ENCODE measurements at places on chromosomes 4 and X.

- no peak for DNase-seq
Observed at GRCh38 chr4:81465406-81466340, 6.0 kb downstream of the RASGEF1B start.

DNA sequence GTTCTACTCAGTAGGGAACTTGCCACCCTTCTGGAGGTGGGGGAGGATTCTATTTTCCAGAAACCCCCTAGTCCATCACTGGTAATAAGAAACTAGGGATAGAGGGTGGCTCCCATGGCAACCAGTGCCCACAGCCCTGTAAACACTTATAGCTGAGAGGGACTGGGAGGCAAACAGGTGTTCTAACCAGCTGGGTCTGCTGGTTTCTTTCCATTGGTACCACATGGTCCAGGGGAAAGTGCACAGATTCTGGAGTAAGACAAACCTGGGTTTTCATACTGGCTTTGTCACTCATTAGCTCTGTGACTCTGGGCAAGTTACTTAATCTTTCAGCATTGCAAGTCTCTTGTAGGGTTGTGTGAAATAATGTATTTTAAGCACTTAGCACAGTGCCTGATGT, 26.9 kb downstream of the IGSF1 start:
- DNase-seq: no peak

DNA sequence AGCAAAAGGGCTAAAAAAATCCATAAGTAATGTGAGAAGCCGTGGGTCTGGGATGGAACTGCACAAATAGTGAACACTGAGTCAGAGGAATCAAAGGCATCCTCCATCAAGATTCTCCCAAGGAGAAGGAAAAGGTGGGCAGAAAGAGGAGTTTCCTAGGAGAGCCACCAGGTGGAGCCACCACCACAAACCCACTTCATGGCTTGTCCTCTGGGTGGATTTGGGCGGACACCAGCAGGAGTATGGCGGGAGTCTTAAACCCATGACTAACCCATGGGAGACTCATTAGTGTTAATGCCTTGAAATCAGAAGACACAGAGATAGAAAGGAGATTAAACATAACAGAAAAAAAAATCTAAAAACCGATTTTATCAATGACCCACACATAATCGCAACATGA, 147.7 kb downstream of the SH3KBP1 start:
- peak; percentile 25 for DNase-seq

DNA sequence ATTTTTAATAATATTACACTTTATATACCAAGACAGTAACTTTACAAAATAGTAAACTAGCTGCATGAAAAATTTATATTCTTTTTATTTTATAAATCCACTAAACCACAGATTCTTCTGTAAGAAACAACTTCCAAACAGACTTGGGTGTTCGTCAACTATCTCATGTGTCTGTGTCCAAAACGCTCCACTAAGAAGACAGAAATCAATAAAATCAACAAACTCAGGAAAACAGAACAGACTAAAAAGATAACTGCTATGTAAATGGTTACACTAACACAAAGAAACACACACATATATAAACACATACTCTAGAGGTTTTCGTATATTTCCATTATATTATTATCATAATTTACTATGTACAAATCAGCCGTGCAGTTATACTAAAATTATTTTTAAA, 158.4 kb downstream of the PPP3CA start:
- DNase-seq: no peak

- DNase-seq: no peak
Observed at GRCh38 chr4:1784789-1785591, 8.1 kb upstream of the FGFR3 start.

GRCh38 chrX:100413229-100413628, 3.2 kb upstream of the PCDH19 start:
- DNase-seq: no peak

GRCh38 chr4:2763511-2763967, 7.4 kb upstream of the TNIP2 start:
- DNase-seq: no peak

Measured in stimulated activated CD4-positive, alpha-beta T cell treated with anti-CD3 and anti-CD28 coated beads, Interleukin-1b, Interleukin-23, amount 100 ng/mL, for 48 hours (primary cell).